Muscle of leg (tissue), 16 donors: ENCODE measurements at places on chromosomes 6 and 20.

DNA sequence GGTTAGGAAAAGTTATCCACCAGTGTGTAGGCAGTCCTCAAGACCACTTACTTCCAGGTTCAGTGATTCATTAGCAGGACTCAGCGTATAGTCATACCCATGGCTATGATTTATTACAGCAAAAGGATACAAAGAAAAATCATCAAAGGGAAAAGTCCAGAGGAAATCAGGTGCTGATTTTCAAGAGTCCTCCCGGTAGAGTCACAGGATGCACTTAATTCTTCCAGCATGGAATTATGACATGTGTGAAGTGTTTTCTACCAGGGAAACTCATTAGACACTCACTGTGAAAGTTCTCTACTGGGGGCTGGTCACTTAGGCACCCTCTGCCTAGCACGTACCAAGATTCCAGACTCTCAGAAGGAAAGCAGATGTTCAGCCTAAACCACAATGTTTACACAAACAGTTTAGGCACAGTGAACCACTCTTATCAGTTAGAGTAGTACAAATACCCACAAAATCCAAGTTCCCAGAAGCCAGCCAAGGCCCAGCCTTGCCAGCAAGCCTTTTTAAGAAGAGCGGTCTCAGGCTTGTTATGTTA lies 10.2 kb downstream of the WFDC3 start:
- no peak overlapping the region for H3K27ac ChIP-seq
- no peaks in the 10 kb centered on the region for H3K36me3 ChIP-seq
- no peak for DNase-seq
- H3K4me3 ChIP-seq, result no peak overlapping the region
- H3K27me3 ChIP-seq, result no peaks in the 10 kb centered on the region
- H3K4me1 ChIP-seq, result peaks cover 7% of the 10 kb centered on the region

DNA sequence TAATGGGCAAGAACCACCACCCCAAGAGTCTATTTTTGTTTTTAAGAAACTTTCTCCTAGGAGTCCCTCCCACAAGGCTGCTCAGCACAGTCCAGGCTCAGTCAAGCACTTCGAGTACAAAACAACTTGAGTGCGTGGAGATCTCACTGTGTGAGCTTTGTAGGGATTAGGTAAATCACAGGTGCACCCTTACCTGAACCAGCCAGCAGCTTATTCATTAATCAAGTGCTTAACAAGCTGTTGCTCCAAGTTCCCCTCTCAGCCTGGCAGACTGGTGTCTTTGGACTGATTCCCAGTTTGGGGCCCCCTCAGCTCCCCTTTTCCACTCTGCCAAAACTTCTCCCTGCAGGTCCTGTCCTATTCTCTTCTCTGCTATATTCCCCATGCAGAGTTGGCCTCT lies 133.1 kb downstream of the LY86 start:
- H3K27me3 ChIP-seq, result no peaks in the 10 kb centered on the region
- H3K4me3 ChIP-seq, result no peak overlapping the region
- no peak overlapping the region for H3K27ac ChIP-seq
- peaks cover 39% of the 10 kb centered on the region for H3K4me1 ChIP-seq

GRCh38 chr6:118528129-118528528 lies 20.0 kb upstream of the PLN start:
- H3K27me3 ChIP-seq, result no peaks in the 10 kb centered on the region
- no peaks in the 10 kb centered on the region for H3K4me1 ChIP-seq
- peaks cover 3% of the 10 kb centered on the region for H3K36me3 ChIP-seq
- H3K4me3 ChIP-seq, result no peak overlapping the region
- DNase-seq, result peak; percentile 16

- peaks cover 2% of the 10 kb centered on the region for H3K4me1 ChIP-seq
- DNase-seq, result no peak
- no peak overlapping the region for H3K4me3 ChIP-seq
- no peaks in the 10 kb centered on the region for H3K36me3 ChIP-seq
Measured at GRCh38 chr6:33996120-33996475, 149.8 kb downstream of the GRM4 start.

DNA sequence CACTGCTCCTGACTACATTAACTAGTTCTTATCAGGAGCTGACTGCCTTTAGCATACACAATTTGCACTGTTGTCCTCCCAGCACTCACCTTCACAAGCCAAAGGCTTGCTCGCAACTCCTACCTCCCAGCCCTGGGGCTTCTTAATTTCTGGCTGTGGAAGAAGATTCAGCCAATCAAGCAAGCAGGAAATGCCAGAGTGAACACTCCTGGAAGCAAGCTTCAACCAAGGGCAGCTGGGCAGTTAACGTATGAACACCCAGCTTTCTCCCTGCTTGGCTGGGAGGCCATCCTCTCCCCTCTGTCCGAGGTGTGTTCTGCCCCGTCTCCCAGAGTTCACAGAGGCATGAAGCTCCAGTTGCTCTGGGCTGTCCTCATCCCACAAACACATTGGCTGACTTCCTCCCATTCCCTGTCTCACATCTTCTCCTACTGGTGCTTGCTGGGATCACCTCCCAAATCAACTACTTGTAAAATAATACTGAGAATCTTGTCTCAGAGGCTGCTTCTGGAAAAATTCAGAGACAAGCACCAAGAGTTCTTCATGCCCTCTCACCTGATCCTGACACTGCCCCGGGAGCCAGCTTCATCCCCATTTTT lies 15.3 kb upstream of the SRSF6 start:
- H3K27me3 ChIP-seq, result peaks cover 2% of the 10 kb centered on the region
- no peaks in the 10 kb centered on the region for H3K36me3 ChIP-seq
- no peak overlapping the region for H3K27ac ChIP-seq
- H3K4me3 ChIP-seq, result no peak overlapping the region
- no peak for DNase-seq
- no peaks in the 10 kb centered on the region for H3K4me1 ChIP-seq

DNA sequence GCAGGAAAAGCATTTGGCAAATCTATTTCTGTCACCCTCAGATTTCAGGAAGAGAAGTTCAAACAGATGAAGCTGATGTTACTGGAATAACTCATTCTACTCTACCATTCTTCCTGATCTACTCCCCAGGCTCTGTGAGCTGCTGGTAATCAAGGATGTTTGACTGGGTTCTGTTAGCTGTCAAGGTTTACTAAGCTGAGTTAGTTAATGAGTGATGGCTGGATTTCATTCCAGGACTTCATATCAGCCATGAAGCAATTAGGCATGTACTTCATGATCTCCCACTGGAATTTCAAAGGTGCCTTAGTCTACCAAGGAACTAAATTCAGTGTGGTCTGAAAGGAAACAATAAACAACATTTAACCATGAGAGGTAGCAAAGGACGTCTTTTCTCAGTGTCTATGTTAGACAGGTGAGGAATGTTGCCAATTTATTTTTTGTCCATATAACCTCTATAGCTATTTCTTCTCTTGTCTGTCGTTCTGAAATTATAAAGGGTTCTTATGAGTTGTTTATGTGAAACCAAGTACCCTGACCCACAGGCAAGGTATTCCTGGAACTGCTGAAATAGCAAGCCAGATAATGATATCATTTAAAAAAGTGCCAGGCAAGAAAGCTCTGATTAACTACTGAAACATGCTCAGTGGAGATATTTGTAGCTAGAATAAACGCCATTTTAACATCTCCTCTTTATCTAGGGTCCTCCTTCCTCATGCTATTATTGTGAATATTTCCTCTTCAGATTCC lies 112.9 kb downstream of the BACH2 start:
- peaks cover 3% of the 10 kb centered on the region for H3K4me1 ChIP-seq
- H3K4me3 ChIP-seq, result no peak overlapping the region
- H3K27me3 ChIP-seq, result no peaks in the 10 kb centered on the region
- H3K27ac ChIP-seq, result no peak overlapping the region
